ENCODE measurements at places on chromosomes 13 and 19.

- DNase-seq = no peak
Measured at GRCh38 chr13:83761631-83762030, 120.6 kb downstream of the SLITRK1 start.

GRCh38 chr13:94708031-94708859 lies 4.1 kb downstream of the SOX21 start:
- DNase-seq = peak; percentile 46

DNA sequence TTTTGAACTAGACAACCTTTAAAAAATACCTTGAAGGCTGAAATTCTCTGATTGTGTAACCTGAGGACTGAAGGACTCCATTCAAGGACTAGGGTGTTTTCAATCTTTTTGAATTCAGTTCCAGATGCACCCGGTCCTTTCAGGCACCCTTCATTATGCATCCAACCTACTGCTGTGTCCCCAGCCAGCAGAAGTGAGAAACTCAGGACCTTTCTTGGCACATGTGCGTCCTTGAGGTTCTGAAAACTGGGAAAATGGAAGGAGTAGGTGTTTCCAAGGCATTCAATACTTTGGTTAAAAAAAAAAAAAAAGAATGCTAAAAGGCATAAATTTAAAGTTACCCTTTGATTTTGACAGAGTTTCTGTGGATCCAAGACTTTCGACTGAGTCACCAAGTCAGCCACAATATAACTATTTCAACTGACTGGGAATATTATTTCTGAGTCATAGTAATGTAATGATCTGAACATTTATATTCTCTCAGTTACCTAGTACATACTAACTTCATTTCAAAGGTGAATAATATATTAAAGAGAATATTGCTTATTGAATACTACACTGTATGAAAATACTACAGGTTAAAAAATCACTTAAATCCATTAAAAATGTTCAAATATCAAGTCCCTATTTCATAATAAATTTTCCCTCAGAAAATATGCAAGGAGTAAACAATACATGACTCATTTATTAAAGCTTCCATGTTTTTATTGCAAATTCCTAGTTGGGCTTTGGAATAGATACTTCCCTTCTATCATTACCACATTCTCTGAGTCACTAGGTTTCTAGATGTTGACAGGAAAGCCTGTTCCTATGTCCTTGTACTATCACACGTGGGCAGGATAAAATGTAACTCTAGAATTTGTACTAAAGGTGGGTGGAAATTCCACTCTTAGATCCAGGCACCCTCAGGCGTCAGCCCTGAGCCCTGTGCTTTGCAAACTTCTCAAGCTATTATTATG lies 2.4 kb upstream of the ITGBL1 start:
- no peak for DNase-seq

DNA sequence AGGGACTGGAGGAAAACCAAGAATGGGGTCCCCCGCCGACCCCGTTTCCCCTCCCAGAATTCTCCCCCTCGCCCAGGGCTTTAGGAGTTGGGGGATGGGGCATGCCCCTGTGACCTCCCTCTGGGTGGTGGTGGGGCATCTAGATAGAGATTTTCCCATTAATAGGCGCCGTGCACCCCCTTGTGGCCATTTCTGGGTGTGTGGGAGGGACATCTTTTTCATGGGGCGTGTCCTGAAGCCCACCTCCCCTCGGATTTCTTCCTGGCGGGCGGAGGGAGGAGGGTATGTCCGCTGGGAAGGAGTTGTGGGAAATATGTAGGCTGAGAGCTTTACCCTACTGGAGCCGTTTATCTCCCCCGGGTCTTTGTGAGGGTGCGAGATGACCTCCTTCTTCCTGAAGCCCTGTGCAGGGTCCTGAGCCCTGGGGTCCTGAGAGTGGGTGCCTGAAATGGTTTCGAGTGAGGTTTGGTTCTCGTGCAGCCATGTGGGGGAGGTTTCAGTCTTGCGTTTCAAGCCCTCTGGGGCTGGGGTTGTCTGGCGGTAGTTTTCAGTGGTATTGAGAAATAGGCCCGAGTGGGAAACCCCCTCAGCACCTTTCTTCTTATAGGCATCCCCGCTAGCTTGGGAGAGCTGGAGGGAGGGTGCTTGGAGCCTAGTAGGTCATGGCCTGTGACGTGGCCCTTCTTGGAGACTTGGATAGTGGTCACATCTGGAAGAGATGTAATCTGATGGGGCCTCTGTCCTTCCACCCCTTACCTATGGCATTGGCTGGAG lies 1.0 kb downstream of the PRMT1 start:
- peak; percentile 36 for DNase-seq

All from midbrain (tissue), 1 donor.